ENCODE measurements at places on chromosomes 7 and 10.

DNA sequence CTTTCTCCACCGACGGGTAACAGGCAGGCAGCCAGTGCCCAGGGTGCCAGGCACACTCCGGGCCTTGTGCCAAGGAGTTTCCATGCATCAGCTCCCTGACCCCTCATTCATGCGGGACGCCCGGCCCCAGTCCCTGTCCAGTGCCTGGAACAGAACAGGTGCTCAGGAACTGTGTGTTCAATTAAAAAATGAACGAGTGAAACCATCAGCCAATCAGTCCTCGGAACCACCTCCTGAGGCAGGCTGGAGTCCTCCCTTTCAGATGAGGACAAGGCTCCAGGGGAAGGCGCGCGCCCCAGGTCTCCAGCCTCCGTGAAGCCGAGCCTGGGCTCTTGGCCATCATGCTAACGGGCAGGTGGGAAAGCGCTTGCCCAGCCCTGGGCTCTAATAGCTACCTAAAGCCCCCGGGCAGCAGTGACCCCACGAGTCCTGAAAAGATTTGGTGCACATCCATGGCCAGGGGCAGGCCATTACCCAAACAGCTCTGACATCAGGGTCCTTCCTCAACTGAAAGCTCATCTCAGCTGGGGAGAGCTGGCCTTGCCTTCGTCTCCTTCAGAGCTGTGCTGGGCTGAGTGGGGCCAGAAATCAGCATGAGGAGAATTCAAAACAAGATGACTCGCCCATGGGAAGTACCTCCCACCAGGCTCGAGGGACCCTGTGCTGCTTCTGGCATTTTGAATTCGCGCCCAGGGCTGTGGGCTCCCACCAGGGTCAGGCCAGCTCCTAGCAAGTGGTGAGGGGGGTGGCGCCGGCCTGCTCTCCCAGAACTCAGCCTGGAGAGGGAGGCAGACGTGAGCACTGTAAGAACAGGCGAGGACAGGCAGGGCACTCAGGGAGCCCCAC, 200.5 kb downstream of the MAD1L1 start:
- DNase-seq: peak; percentile 83

- peak; percentile 73 for DNase-seq
Observed at GRCh38 chr10:52308251-52309031, 5.6 kb upstream of the DKK1 start.

- no peak for DNase-seq
Observed at GRCh38 chr7:31688372-31688771, 1.4 kb downstream of the PPP1R17 start.

DNA sequence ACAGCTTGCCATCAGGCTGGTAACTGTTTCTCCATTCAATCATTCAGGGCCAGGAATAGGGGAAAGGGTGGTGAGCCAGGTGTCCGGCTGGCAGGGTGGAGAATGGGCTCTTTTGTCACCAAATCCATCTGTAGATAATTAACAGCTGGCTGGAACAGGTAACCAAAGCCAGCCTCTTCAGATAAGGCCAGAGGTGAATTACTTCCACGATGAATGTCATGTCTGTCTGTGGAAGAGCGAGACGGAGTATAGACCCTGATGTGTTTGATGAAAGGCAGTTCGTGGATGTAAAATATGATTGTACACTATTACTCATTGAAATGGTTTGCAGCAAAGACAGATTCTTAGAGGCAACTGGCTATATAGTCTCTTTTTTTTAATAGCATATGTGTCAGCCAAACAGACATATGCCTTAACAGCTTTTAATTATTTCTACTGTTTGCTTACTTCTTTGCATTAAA, 149.8 kb downstream of the KLF6 start:
- DNase-seq: no peak

GRCh38 chr10:7409045-7409731, 1.6 kb downstream of the SFMBT2 start:
- no peak for DNase-seq

DNA sequence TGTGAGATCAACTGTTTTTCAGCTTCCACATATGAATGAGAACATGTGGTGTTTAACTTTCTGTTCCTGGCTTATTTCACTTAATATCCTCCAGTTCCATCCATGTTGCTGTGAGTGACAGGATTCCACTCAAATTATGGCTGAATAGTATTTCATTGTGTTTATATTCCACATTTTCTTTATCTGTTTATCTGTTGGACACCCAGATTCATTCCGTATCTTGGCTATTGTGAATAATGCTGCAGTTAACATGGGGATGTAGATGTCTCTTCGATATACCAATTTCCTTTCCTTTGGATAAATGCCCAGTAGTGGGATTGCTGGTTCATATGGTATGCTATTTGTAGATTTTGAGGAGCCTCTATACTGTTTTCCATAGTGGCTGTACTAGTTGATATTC, 47.9 kb downstream of the GALNT11 start:
- DNase-seq: no peak

GRCh38 chr7:40714363-40715052, 579.7 kb downstream of the SUGCT start:
- DNase-seq: no peak

DNA sequence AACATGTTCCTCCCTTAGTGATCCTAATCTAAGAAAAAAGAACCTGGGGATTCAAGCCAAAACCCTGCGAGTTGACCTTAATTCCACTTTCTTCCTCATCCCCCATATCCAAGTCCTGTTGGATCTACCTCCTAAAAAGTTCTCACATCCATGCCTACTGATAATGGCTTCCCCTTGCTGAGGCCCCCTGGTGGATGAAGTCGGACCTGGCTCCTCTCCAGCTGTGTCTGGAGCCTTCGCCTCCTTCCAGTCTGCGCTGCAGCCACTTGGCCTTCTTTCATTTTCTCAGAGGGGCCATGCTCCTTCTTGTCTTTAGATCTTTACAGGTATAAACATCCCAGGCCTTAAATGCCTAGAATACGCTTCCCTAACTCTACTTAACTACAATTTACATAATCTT, 8.1 kb downstream of the PDE1C start:
- no peak for DNase-seq

- DNase-seq: no peak
Observed at GRCh38 chr7:92332782-92333181, 87.0 kb downstream of the ANKIB1 start.

DNA sequence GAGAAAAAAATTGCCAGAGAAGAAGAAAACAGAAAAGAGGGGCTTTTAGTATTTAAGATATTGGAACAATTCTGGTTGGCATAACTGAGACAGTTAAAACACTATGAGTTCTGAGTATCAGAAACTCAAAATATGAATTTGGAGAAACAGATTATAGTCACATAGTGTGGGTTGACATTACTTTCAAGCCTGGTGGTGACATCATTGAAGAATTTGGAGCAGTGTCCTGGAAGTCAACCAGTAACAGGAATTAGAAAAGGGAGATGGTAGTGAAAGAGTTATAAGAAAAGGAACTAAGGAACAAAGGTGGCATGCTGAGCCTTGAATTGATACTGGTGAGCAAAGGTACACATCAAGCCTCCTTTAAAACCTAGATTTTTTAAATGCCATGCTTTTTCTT, 88.2 kb downstream of the ZNF438 start:
- no peak for DNase-seq

DNA sequence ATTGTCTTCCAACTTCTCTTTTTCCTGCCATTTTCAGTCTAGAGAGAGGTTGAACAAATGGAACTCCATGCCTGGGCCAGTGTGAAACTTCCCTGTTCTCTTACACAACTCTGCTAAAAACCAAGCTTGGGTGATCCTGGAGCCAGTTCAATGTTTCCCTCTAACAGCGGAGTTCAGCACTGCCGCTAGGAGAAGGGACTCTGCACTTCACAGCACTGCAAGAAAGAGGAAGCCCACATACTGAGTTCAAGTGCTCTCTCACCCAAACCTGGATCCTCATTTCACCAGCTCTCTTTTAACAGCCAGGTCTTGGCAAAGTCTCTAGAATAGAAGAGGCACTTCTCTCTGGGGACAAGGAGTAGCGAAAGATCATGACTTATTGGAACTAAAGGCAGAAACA, 18.8 kb downstream of the FOXI2 start:
- DNase-seq: no peak

DNA sequence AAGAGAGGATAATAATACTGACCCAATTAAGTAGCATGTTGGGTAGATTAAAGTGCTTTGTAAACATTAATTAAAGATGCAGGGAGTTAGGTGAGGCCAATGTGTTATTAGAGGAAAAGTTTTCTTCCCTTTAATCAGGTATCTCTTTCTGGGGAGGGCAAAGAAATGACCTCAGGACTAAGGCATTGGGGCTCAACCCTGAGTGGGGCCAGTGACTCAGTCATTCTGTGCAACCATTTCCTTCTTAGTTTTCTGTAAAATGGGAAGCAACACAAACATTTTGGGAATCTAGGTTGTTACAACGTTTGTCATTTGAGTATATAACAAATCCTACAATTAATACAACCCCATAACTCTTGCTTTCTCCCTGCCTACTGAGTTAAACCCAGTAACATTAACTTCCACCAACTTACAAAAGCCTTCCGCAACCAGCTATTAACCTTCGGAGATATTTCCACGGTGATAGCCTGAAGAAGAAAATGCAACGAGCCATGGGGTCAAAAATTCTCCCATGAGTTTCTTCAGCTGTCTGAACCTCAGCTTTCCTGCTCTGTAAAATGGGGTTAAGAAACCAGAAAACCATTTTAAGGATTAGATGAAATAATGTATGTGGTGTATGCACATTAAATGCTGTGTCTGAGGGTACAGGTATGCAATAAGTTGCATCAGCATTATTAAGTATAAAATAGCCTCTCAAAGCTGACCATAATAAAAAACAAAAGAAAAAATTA, 965 bp upstream of the PROSER2 start:
- no peak for DNase-seq

GRCh38 chr10:47241946-47242867, 57.8 kb upstream of the GDF10 start:
- DNase-seq: no peak

DNA sequence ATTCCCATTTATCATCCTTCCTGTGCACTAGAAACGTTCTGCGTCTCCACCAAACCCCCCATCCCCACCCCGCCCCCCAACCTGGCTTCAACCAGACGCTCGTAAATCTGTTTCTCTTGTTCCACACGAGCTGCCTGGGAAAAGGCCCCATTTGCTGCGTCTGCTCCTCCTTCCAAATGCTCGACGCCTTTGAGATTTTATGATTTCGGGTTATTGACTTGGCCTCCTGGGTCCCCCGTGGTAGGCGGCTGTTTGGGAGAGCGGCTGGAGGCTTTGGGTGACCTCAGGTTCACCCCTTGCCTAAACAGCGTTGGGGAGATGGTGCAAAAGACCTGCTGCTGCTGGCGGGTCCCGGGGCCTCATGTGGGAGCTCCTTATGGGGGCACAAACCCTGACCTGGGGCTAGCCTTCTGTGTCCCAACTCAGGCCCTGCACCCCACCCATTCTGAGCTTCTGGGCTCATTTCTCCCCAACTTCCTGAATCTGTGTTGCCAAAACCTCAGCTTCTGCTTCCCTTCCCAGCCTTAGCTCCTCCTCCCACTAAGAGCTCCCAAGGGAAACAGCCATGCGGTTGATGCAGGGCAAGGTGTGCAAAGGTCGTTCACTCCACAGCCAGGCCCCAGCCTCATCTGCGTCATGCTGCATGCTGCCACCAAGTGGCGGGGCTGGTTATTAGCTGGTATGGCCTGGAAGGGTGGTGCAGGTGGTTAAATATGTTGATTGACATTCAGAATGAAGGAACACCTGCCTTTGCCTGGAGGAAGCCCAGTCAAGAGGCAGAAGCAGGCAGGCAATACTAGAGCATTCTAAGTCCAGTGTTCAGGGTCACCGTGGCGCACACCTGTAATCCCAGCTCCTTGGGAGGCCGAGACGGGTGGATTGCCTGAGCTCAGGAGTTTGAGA, 49.1 kb upstream of the ELN start:
- peak; percentile 79 for DNase-seq

DNA sequence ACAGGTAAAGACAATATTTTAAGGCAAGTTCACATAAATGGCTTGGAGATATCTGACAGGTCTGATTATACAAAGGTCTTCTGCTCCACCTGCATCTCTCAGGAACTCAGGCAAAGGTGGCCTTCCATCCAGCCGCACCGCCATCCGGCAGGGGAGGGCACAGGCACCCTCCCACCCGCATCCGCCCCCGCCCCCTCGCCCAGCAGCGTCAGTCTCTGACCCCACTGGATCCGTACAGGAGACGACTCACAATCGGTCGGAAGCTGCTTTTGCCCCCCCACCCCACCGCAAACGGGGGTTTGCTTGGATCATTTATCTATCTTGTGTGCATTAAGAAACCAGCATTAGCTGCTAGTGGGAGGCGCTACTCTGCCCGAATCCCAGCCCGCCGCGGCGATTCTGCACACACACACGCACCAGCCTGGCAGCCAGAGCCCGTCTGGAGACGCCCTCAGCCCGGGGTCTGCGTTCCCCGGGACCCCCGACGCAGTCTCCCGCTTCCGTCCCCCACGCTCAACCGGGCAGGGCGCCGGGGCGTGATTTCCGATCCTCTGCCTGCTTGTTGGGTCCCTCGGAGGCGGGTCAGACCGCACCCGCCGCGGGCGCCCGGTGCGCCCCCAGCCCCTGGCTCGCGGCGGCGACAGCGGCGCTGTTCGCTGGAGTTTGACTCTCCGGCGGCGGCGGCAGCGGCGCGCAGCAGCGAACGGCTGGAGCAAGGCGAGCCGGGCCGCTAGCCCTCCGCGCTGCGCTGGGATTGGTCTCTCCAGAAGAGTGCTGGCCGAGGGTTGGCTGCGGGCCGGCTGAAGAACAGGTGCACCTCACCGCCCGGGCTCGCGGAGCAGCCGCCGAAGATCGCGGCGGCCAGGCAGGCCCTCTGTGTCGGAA, 820 bp upstream of the NRG3 start:
- DNase-seq: peak; percentile 93

DNA sequence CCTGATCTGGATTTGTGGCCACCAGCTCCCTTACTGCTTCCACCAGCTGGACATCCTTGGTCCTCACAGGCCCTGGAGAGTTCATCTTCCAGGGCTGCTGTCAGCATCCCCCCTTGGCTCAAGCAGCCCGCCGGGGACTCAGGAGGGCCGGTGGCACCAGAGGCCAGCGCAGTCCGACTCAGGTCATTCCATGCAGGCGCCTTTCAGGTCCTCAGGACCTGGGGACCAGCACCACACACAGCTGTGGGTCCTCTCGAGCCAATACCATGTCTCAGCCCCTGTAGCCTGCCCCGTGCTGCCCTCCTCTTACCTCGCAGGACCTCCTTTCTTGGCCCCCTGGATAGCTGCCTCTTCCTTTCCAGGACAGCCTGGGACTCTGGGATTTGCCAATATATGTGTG, 145.5 kb downstream of the BMS1 start:
- no peak for DNase-seq

- DNase-seq: no peak
Observed at GRCh38 chr7:13421776-13422175, 567.7 kb downstream of the ETV1 start.

GRCh38 chr10:58954178-58954577, 222.3 kb upstream of the PHYHIPL start:
- no peak for DNase-seq

DNA sequence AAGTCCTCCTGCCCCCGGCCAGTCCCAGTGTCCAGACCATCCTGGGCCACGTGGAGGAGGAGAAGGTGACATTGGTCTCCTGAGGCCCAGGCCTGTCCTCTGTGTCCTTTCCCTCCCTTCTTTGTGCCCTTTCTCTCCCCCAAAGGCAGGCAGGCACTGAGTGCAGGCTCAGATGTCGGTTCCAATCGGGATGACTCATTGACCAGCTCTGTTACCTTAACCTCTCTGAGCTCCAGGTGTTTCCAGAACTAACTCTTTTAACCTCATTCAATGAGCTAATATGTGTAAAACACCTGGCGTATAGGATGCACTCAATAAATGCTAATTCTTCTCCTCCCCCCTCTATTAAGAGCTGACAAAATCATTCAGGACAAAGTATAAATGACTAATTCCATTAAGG, 25.7 kb downstream of the MACROH2A2 start:
- DNase-seq: no peak
